ENCODE measurements at places on chromosomes 6 and 20. TPM values are rescaled to one million over a fixed set of nuclear protein-coding genes. Genes with fewer than 3 reads are reported as not detected.
A peak's percentile ranks its signal among the peaks of the same experiment; 100 is the strongest.

DNA sequence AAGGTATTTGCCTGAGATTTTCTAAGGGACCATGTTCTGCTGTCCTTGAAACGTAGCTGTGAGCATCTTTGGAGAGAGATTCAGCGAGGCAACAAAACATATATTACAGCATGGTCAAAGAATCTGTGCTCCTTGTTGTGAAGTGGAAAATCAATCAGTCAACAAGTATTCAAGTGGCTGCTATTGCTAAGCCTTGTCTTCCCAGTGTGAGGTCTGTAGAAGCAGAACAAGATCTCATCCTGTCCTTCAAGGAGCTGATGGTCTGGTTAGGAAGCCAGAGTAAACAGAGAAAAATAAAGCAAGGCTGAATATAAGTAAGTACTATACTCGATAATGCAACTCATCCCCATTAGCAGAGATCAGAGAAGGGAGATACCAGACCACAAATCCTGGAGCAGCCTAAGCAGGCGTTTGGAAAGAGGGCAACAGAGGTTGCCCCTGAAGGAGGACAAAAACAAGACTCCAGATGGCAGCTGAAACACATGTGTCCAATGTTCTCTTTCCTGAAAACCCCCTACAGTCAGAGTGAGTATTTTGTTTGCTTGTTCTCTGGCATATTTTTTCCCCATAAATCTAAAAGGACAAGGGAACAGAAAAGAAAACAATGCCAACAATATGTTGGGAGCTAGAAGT is 392.0 kb downstream of the SYNE1 start:
- peak; percentile 21 for DNase-seq

GRCh38 chr6:168704678-168705077 is 263.7 kb downstream of the SMOC2 start:
- DNase-seq: no peak

DNA sequence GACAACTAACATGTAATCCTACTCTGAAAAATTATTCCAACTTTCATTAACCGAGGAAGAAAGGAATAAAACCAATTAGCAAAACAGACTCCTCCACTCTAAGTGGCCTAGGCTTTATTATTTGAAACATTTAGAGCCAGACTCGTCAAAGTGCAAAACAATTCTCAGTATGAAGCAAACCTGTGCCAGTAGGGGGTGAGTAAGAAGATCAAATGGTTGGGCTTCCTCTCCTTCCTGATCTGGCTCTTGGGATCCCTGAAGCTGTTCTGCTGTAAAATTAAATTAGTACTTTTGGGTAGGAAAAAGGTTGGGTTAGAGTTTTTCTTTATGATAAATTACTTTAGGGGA is 177.6 kb upstream of the MAN1A1 start:
- DNase-seq: peak; percentile 32

DNA sequence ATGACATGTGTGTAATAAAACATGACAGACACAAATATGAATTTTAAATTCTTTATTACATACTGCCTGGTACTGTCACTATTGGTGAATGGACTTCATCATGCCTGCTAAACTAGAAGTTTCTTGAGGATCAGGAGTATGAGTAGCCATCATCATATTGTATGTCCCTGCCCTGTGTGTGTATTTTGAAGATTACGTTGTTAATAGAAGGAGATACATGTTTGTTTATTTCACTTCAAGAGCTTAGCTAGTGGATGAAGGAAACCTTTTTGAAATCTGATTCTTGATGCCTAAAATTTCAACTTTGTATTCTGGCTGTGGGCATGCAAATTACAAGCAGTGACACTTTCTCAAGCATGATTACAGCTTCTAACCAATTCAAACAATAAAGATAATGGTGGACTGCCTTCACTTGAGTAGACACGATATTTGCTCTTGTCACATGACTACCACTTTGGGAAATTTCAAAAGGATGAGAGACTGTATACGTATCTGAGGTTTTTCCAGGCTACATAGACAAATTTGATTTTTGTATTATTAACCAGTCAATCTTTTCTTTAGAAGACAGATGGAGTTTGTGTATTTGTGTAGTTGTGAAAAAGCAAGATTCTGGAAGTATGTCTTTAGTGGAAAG is 3.5 kb downstream of the TBPL1 start:
- DNase-seq: no peak

ARMC12 gene
- not detected for total RNA-seq

C6orf52 gene
- not detected for total RNA-seq

- no peak for DNase-seq
These were observed 201.6 kb upstream of the JARID2 start for GRCh38 chr6:15044146-15044882.

PSORS1C2 gene
- total RNA-seq: not detected

DNA sequence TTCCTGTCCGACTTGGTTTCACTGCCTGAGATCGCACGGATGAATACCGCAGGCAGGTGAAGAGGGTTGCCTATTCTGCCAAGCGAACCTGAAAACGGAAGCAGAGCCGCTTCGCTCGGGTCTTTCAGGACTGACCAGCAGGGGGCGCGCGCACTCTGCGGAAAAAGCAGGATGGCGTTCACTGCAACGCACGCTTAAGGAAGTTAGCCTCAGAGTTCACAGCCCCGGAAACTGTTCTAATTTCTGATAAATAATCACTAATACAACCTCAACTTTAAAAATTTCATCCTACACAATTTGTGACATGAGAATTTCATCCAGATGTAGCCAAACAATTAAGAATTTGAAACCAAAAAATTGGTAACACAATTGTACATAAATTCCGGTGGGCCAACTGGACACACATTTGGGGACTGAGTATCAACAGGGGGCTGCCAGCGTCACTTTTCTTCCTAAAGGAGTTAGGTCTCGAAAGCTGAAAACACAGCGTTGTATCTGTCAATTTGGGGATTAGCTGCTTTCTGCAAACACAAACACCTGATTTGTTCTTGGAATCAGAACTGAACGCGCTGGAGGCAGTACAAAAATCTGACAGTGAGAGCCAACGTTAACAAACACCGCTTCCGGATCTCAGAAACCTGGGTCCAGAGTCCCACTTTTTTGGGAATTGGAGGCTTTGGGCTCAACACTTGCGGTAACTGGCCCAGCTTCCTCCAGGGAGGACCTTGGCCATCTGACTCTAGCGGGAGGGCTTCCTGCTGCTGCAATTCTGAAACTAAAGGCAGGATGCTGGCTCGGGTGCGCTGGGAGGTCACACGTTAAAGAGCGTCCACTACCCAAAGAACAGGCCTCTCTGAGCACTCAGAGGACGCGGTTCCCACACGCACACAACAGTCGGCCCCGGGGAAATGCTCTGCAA is 8.8 kb downstream of the PXDC1 start:
- peak; percentile 66 for DNase-seq

DNA sequence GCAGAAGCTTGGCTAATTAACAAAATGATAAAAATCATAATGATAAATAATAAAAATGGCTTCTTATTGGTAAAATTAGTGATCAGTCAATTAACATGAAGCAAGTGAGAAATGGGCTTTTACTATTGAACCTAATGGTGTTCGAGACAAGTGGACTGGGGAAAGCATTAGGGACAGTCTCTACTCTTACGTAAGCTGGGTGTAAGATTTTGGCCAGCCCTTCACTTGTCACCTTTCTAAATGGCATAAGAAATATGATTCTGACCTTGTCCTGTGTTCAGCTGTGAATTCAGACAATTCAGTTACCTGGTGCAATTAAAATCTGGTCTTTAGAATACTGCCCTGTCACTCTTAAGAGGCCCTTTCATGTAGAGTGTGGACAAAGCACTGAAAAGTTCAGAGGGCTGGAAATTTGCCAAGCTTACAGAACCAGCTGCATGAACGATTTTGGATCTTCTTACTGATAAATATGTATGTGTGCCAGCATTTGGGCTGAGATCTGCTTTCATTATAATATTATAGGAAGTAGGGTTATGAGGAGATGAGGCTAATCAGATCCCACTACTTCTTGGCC is 115.9 kb downstream of the QRSL1 start:
- no peak for DNase-seq

- DNase-seq: no peak
These were observed 6.2 kb downstream of the STX16 start for GRCh38 chr20:58657262-58657661.

ULBP3 gene
- 13.6 TPM for total RNA-seq

DNA sequence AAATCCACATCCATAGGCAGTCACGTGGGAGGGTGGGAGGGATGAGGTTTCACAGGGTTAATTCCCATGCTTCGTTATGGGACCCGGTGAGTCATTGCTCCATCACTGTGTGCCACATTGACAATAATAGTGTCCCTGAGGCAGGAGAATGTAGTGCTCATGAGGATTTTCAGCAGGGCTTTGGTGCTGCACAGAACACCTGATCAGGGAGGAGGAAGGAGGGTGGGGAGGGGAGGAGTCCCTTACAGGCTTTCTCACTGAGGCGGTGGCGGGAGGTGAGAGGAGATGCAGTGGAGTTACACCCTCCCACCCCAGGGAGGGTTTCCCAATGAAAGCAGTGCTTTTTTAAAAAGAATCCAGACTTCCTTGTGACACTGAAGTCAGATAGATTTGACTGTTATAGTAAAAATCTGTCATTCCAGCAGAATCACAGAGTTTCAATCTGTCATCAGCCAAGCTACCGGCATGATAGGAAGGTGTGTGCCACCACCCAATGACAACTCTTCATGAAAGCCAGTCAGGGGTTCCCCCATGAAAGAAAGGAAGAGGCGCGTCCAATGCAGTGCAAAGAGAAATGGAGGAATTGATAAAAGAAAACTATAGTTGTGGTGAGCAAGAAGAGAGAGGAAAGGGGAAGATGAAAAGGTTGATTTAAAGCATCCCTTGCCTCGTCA is 144.8 kb downstream of the TBC1D7 start:
- peak; percentile 22 for DNase-seq

- peak; percentile 87 for DNase-seq
These were observed 78.9 kb downstream of the SLX4IP start for GRCh38 chr20:10513931-10514575.

DNA sequence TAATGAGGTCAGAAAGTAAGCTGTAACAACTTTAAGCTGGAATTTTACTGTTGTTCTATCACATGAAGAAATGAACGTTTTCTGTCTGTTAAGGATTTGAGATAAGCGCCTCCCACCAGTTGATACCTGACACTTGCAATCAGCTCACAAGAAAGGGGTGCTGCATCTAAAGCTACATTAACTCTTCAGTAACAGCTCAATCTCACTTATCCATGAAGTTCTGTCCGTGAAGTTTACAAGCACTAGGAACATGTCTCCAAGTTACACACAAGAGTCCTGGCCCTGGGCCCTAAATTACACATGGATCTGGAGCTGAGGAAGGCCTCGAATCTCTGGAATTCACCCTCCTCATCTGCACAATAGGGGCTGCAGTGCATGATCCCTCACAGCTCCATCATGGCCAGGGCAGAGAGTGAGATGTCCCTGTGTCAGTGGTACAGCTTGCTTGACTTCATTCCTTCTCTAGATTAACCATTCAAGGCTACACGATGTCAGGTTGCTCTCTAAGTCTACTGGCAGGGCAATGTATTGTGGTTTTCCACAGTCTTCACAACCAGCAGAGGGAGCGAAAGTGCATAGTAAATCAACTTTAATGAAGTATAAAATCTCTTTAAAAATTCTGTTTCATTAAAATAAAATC is 182.4 kb upstream of the MCHR2 start:
- peak; percentile 65 for DNase-seq

MROH8 gene
- total RNA-seq: 0.10 TPM

DNA sequence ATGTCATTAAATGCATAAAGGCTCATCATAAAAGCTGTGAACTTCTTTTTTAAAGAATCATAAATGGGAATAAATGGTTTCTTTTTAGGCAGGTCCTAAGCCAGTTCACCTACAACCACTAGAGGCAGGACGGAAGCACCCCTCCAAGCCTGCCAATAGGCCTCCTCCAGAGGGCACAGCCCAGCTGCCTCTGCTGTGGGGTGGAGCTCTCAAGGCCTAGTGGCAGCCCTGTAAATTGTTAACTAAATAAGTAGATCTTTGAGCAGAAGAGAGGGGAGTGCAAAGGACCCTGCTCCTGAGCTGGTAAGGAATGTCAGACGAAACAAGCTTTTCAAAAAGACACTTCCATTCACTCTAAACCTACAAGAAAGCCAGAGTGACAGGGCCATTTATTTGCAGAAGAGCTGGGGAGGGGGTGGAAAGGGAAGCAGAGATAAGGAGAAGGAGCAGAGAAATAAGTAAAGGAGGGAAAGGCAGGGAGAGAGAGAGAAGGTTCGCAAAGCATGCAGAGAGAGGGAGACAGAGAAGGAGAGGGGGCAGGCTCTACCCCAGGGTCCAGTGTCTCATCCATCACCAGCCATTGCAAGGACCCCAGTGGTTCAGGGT is 18.0 kb upstream of the MAFB start:
- DNase-seq: peak; percentile 31

C6orf15 gene
- total RNA-seq: not detected

OR2J3 gene
- total RNA-seq: not detected

SLC22A1 gene
- 1.3 TPM for total RNA-seq

DNA sequence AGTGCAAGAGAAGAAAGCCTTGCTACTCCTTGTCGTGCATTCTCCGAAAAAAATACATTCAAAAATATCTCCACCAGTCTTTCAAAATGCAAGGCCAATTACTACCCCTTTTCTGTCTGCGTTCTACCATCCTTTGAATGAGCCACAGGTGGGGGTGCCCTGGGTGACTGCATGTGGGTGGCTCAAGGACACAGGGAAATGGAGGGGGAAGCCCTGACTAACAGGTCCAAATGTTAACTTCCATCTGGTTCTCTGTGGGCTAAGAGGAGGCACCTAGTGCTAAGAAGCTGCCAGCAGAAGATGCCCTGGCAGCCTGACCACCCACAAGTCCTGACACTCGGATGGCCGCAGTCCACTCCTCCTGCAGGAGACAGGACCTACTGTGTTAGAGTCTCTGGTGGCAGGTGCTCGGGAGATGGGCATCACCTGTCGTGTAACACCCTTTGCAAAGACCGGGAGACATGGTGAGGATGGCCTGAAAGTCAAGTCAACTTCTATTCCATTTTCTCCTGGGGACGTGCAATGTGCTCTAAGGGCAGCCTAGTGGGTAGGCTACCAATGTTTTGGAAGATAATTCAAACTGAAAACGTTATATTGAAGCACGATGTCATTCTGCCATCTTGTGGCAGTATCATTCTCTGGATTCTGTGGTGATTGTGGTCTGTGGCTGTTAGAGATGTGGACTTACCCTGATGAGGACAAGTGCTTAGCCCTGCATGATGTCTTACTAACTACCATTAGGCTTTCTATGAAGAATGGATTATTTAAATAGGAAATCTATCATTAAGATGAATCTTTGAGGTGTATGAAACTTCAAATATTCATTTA is 27.4 kb upstream of the IGF2R start:
- peak; percentile 47 for DNase-seq

NHSL1 gene
- 4.0 TPM for total RNA-seq

All from RPMI7951 (cell line).